ENCODE measurements at places on chromosomes 4 and X. TPM values are rescaled to one million over a fixed set of nuclear protein-coding genes. Genes with fewer than 3 reads are reported as not detected.

DNA sequence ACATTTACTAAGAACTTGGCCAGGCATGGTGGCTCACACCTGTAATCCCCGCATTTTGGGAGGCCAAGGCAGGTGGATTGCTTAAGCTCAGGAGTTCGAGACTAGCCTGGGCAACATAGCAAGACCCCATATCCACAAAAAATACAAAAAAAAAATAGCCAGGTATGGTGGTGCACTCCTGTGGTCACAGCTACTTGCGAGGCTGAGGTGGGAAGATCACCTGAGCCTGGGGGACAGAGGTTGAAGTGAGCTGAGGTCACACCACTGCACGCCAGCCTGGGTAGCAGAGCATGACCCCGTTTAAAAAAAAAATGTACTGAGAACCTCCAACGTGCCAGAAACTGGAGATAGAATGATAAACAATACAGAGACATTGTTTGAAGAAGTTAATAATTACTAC is 8.0 kb downstream of the OPRPN start:
- no peaks in the 10 kb centered on the region for H3K36me3 ChIP-seq
- H3K4me1 ChIP-seq, result no peaks in the 10 kb centered on the region
- H3K27me3 ChIP-seq, result no peaks in the 10 kb centered on the region
- no peak for DNase-seq
- no peak overlapping the region for H3K27ac ChIP-seq

- no peak overlapping the region for H3K27ac ChIP-seq
- no peaks in the 10 kb centered on the region for H3K36me3 ChIP-seq
- no peak overlapping the region for H3K4me3 ChIP-seq
- H3K27me3 ChIP-seq, result no peaks in the 10 kb centered on the region
These were observed 218.1 kb downstream of the MAML3 start for GRCh38 chr4:139935911-139936310.

- no peaks in the 10 kb centered on the region for H3K36me3 ChIP-seq
- H3K4me3 ChIP-seq, result no peak overlapping the region
- no peaks in the 10 kb centered on the region for H3K27me3 ChIP-seq
- DNase-seq, result no peak
- H3K4me1 ChIP-seq, result no peaks in the 10 kb centered on the region
These were observed 134.0 kb downstream of the ARHGAP10 start for GRCh38 chr4:147865926-147866325.

DNA sequence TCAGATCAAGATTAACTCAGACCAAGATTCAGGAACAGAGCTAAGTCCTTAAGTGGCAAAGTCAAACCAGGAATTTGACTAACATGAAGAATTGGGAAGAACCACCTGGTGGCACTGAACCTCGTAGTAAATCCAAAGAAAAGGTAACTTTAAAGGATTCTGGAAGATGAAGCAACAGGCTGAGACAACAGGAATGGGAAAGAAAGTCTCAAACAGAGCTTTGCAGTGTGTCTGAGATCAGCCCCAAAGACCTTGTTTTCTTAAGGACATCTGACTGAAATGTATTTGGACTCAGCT is 126.1 kb downstream of the ASB9 start:
- DNase-seq, result no peak
- H3K36me3 ChIP-seq, result no peaks in the 10 kb centered on the region
- no peaks in the 10 kb centered on the region for H3K27me3 ChIP-seq
- no peaks in the 10 kb centered on the region for H3K4me1 ChIP-seq
- no peak overlapping the region for H3K4me3 ChIP-seq
- no peak overlapping the region for H3K27ac ChIP-seq

GRCh38 chr4:99077177-99077576 is 11.4 kb downstream of the ADH5 start:
- no peak for DNase-seq
- no peaks in the 10 kb centered on the region for H3K36me3 ChIP-seq
- no peak overlapping the region for H3K27ac ChIP-seq

DNA sequence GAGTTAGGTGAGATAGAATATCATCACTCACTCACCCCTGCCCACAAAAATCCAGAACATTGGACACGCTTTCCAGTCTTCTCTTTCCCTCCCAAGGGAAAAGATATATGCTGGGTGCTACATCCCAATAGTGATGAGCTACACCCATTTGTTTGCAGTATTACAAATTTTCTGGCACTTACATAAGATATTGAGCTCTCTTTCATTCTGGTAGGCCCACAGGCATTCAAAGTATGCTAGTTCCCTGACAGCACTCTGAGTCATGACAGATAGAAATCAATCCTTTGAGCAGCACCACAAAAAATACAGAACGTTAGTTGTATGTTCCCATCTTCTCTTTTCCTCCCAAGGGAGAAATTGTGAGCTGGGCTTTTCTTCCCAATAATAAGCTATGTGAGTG is 477.6 kb upstream of the GRID2 start:
- DNase-seq, result no peak
- no peak overlapping the region for H3K4me3 ChIP-seq
- H3K27me3 ChIP-seq, result no peaks in the 10 kb centered on the region
- no peaks in the 10 kb centered on the region for H3K4me1 ChIP-seq
- H3K27ac ChIP-seq, result no peak overlapping the region
- no peaks in the 10 kb centered on the region for H3K36me3 ChIP-seq

DNA sequence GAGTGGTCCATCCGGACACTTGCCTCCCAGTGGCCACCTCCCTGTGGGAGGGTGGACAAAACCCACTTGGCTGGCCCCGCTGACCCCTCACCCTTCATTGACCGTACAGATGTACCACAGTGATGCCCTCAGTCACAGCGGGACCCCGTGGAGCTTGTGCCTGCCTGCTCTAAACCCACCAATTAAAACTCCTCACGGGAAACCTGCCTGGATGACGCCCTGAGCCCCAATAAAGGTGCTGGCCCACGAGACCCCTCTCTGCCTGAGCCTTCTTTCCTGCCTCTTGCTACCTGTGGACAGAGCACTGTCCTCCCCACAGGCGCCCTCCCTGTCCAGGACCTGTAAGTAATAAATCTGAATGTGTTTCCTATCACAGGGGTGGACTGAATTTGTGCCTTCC is 32.9 kb downstream of the RNF212 start:
- H3K27ac ChIP-seq, result no peak overlapping the region
- no peaks in the 10 kb centered on the region for H3K36me3 ChIP-seq
- H3K4me1 ChIP-seq, result no peaks in the 10 kb centered on the region
- DNase-seq, result no peak

DNA sequence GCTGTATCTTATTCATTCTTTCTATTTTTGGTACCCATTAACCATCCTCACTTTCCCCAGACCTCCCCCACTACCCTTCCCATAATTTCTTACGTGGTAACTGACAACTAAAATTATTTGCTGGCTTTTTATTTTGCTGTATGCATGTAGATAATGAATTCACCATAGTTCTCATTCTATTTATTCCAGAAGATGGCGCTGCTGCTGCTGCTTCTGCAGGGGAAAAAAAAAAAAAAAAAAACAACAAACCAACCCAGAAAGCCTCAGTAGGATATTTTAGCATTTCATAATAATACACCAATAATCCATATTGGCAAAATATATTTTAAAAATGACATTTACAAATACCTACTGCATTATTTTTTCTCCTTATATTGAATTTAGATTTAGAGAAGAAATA is 416.6 kb upstream of the MAGEB18 start:
- H3K27ac ChIP-seq, result no peak overlapping the region
- DNase-seq, result no peak
- no peaks in the 10 kb centered on the region for H3K36me3 ChIP-seq
- no peaks in the 10 kb centered on the region for H3K4me1 ChIP-seq
- H3K4me3 ChIP-seq, result no peak overlapping the region

GRCh38 chr4:52982255-52982945 is 120.3 kb downstream of the RASL11B start:
- no peaks in the 10 kb centered on the region for H3K4me1 ChIP-seq
- DNase-seq, result no peak
- no peaks in the 10 kb centered on the region for H3K36me3 ChIP-seq
- H3K27ac ChIP-seq, result no peak overlapping the region
- no peak overlapping the region for H3K4me3 ChIP-seq

GRCh38 chr4:108465886-108466500 is 154.4 kb upstream of the RPL34 start:
- no peak overlapping the region for H3K4me3 ChIP-seq
- H3K36me3 ChIP-seq, result no peaks in the 10 kb centered on the region
- no peak overlapping the region for H3K27ac ChIP-seq

GRCh38 chr4:42654631-42655268 is 2.2 kb downstream of the ATP8A1 start:
- no peaks in the 10 kb centered on the region for H3K4me1 ChIP-seq
- no peak overlapping the region for H3K4me3 ChIP-seq
- H3K36me3 ChIP-seq, result no peaks in the 10 kb centered on the region

DNA sequence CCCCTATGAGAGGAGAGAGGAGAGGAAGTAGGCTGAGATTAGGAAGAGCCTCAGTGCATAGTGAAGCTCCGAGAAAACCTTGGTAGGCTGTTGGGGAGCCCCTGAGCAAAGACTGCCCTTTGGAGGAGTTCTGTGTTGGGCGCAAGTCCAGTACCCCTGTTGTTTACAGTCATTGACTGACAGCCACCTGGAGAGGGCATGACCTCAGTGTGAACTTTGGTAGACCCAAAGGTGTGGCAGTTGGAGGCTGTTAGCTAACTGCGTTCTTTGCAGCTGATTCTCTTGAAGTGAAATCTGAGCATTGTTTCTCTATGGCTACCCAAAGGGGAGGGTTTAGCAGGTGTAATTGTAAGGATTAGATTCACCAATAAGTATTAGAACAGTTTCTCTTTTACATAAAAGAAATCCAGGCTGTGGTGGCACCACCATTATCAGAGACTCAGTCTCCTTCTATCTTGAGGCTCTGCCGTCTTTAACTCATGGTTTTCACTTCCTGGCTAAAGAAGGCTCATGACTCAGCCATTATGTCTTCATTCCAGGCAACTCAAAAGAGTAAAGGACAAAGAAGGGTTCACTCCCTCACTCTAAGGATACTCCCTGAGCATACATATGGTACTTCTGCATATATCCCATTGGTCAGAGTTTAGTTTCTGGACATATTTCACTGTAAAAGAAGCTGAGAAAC is 33.4 kb downstream of the ANXA3 start:
- no peak overlapping the region for H3K4me3 ChIP-seq
- DNase-seq, result no peak
- no peaks in the 10 kb centered on the region for H3K4me1 ChIP-seq
- no peaks in the 10 kb centered on the region for H3K27me3 ChIP-seq
- H3K36me3 ChIP-seq, result no peaks in the 10 kb centered on the region

GRCh38 chrX:30971774-30972603 is 82.9 kb upstream of the TAB3 start:
- H3K27ac ChIP-seq, result no peak overlapping the region
- H3K4me3 ChIP-seq, result no peak overlapping the region
- H3K4me1 ChIP-seq, result no peaks in the 10 kb centered on the region
- no peak for DNase-seq
- no peaks in the 10 kb centered on the region for H3K36me3 ChIP-seq

DNA sequence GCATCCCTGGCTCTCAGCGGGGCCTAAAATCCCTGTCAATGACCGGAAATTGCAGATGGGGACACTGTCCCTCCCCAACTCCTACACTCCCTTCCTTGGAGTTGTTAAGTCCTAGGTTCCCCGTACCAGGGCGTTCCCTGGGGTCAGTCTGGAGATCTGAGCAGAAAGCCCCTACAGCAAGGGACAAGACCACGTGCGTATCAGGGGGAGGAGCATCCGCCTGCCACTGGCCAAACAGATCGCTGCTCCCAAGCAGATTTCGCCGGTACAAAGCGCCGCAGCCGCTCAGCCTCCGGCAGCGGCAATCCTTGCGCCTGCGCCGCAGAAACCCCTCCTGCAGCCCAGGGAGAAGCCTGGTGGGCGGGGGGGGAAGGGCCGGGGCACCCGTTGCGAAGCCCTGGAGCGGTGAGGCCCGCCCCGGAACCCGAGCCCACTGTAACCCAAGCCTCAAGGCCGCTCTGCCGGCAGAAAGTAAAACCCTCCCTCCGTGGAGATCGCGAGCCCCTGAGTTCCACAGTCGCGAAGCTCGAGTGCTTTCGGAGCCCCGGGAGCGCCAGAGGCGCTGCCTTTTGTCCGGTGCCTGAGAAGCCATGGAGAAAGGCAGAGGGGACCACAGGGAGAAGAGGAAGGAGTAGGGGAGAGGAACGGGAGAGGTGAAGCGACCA is 2.7 kb downstream of the CRMP1 start:
- H3K4me1 ChIP-seq, result peaks cover 6% of the 10 kb centered on the region
- no peaks in the 10 kb centered on the region for H3K36me3 ChIP-seq
- peaks cover 31% of the 10 kb centered on the region for H3K27me3 ChIP-seq
- DNase-seq, result no peak

The TEX11 gene
- total RNA-seq, result not detected

The MAGEB17 gene
- not detected for total RNA-seq

The RAI2 gene
- 6.0 TPM for total RNA-seq

The JCHAIN gene
- total RNA-seq, result 5.3 TPM

The CTAG1B gene
- total RNA-seq, result not detected
